ENCODE measurements at places on chromosomes 4 and X. TPM values are rescaled to one million over a fixed set of nuclear protein-coding genes. Genes with fewer than 3 reads are reported as not detected.

Gene SYTL5
- total RNA-seq: not detected

Gene PCDH19
- 0.03 TPM for total RNA-seq

Gene OTUD6A
- total RNA-seq: not detected

Gene CTAG1A
- not detected for total RNA-seq

Gene XIAP
- 20.9 TPM for total RNA-seq

Gene FHL1
- total RNA-seq: 27.2 TPM

Gene MAGEA2B
- not detected for total RNA-seq

Gene KLB
- total RNA-seq: not detected

Gene SRPX2
- total RNA-seq: not detected

Gene TAF7L
- not detected for total RNA-seq

Gene MTMR8
- 3.1 TPM for total RNA-seq

Gene GPR34
- total RNA-seq: not detected

Gene SOX3
- not detected for total RNA-seq

Gene SMR3B
- total RNA-seq: not detected

Gene GLRA3
- not detected for total RNA-seq

Gene OTC
- total RNA-seq: not detected

Gene PAGE1
- not detected for total RNA-seq

Gene SSX2B
- total RNA-seq: not detected

Gene MAGED4
- total RNA-seq: 0.28 TPM

Gene HELT
- not detected for total RNA-seq

Gene SLC39A8
- total RNA-seq: 17.9 TPM

All from CD4-positive, alpha-beta T cell (primary cell).